ENCODE measurements at places on chromosomes 1 and 21.

DNA sequence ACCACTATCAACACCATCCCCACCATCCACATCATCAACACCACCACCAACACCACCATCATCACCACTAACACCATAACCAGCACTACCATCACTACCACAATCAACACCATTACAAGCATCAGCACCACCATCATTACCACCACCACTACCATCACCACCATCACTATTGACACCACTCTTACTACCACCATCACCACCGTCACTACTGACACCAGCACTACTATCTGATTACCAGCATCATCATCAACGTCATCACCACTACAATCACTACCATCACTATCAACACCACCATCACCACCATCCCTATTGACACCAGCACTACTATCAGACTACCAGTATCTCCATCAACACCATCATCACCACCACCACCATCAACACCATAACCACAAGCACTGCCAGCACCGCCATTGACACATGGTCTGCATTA is 106.1 kb upstream of the RUNX3 start:
- DNase-seq = no peak

- DNase-seq = no peak
Observed at GRCh38 chr1:66266756-66267155, 267.2 kb upstream of the SGIP1 start.

DNA sequence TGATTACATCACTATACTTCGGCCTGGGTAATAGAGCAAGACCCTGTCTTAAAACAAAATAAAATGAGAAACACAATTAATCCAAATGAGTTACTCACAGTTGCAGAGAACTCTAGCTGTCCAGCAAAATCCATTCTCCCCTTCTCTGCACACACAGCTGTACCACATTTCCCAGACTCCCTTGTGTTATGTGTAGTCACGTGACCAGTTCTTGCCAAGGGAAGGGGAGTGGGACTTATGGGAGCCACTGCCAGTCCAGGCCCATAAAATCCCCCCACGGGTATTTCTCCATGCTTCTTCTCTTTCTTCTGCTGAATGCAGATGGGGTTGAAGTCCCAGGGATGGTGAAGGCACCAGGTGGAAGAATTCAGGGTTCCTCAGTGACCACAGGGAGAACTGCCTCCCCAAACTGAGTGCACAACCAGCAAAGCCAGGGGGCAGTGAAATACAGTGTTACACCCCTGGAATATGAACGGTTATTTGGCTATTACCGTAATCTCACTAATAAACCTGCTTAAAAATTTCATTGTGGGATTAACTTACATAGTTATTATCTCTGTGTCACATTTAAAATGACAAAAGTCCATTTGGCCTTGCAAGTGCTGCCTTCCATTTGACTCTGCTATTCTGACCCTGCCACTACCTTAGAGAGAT is 85.6 kb upstream of the FMN2 start:
- DNase-seq = no peak

DNA sequence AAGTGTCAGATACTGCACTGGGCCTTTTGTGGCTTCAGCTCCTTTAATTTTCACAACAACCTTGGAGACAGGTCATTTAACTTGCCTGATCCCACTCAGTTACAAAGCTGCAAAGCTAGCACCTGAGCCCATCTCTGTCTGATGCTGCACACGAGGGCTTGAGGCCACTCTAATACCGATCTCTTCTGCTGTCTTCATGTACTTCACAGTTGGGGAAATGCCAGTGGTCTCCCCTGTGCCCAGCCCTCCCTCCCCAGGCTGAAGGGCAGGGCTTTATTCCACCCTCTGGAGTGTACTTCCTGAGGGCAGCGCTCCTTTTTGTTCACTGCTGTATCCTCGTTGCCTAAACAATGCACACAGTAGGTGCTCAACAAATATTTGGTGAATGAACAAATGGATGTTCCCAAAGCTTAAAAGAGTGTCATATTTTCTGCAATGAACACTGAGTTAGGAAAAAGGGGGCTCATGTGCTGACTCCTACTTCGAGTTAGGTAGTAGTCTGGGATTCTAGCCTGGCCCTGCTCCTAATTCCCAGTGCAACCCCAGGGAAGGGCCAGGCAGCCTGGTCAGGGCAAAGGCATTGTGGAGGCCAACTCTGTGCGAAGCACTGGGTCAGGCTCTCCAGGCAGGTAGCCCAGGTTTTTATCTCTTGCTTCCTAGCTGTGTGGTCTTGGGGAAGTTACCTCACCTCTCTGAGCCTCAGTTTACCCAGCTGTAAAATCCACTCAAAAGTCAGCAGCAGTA is 1.1 kb downstream of the TMCO4 start:
- no peak for DNase-seq

DNA sequence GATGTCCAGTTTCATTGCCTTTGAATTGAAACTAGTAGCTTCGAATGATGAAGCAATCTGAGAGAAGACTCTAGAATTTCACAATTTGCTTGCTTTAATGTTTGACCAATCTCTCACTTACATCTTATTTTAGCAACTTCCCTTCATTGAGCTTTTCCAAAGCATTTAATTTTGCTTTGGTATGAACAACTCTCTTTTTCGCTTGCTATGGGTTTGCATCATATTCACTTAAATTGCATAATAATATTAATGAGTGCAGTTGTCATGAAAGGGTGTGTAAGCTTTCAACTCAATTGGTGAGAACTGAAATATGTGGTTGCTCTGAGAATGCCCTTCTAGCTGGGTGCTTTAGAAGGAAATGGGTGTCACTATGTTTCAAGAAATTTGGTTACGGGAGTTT is 309.2 kb downstream of the HLX start:
- no peak for DNase-seq

GRCh38 chr1:212315184-212315583 is 30.0 kb downstream of the PPP2R5A start:
- no peak for DNase-seq

DNA sequence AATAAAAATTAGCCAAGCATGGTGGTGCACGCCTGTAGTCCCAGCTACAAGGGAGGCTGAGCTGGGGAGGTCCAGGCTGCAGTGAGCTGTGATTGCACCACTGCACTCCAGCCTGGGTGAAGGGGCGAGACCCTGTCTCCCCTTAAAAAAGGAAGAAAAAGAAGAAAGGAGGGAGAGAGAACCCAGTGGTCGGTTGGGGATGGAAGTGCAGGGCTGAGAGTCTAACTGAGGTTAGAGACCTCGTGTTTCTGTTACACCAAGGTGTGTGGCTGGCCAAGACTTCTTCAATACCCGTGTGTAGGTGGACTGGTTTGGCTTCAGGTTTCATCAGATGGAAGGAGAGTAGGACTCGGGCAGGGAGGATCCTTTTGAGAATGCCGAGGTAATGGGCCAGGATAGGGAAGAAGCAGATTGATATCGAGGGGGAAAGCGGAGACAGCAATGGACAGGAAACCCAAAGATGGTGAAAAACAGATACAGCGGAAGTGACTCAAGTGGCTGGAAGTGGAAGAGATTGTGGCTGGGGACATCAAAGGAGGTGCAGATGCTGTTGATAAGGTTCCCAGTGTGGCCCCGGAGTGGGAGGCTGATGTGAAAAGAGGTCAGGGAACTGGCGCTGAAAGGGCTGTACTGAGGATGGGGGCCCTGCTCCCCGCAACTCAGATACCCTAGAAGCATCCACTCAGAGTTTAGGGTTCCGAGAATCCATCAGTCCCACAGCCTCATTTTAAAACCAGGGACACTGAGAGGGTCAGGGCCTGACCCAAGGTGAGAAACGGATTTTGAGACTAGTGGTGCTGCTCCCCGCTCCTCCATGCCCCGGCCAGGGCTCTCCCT is 681 bp upstream of the UBXN10 start:
- DNase-seq = no peak

GRCh38 chr21:17903029-17903806 is 84.1 kb upstream of the C21orf91 start:
- DNase-seq = peak; percentile 54

DNA sequence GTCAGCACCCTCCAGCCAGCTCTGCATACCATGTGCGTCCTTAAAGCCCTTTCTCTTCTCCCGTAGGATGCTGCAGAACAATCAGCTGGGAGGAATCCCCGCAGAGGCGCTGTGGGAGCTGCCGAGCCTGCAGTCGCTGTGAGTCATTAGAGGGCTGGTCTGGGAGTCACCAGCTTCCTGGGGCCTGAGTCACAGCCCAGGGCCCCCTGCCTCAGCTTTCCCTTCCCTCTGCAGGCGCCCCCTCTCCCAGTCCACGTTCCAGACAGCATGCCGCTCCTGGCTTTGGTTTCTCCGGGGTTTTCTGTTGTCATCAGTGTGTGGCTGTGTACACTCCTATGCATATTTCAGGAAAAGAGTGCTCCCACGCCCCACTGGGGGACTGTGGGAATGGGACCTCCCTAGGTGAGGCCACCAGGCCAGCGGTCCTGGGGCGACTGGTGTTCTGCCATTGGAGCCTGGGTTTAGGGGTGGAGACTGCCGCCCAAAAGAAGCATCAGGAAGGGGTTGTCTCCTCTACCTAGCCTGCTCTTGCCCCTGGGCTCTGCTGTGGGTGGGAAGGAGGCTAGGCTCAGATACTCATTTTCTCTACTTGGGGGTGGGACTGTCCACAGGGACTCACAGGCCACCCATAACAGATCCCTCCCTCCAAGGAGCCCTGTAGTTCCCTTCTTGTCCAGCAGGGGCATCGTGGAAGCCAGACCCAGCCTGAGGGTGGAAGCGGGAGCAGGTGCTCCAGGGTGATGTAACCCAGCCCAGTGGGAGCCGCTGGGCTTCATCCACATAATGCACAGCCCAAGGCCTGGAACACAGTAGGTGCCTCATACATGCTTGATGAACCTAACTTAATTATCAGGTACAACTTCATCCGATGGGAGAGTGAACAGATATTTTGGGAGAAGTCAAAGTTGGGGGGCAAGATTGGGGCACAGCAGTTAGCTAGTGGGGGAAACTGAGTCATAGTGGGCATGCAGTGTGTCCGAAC is 42.5 kb downstream of the LGR6 start:
- peak; percentile 90 for DNase-seq

DNA sequence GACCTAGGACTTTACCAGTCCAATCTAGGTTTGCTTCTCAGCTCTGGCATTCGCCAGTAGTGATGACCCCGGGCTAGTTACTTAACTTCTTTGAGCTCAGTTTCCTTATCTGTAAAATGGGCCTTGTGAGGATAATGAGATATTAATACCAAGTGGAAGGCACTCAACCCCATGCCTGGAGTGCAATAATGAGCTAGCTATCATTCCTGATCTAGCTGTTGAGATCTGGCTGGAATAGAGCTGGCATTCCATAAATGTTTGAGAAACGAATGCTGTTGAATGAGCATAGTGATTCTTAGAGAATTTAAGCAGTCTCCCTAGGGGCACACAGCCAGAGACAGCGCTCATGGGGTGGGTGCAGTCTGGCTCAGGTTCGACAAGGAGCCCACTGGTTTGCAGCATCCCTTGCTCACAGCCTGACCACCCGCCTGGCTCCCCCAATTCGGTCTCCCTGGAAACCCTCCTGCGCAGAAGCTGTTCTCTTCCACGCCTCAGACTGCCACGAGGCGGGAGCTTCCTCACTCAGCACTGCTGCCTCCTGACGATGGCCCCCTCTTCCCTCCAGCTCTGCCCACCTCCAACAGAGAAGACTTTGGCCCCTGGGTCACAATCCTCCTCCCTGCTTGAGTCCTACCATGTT is 32.5 kb downstream of the DHCR24 start:
- no peak for DNase-seq

DNA sequence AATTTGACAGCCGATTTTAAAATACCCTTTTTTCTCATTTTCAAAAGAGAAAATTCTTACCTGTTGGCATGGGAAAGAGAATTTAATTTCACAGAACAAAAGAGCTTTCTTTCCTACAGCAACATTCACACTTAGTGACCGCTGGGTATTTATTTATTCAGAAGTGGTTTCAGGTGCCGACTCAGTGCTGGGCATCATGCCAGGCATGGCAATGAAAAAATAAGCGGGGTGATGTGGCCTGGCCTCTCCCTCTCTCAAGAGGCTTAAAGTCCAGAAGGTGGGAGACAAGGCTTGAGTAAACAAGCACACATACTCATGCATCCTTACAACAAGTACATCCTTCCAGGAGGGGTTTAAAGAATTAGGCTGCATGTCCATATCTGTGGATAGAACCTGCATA is 4.1 kb upstream of the PCP4 start:
- DNase-seq = no peak

DNA sequence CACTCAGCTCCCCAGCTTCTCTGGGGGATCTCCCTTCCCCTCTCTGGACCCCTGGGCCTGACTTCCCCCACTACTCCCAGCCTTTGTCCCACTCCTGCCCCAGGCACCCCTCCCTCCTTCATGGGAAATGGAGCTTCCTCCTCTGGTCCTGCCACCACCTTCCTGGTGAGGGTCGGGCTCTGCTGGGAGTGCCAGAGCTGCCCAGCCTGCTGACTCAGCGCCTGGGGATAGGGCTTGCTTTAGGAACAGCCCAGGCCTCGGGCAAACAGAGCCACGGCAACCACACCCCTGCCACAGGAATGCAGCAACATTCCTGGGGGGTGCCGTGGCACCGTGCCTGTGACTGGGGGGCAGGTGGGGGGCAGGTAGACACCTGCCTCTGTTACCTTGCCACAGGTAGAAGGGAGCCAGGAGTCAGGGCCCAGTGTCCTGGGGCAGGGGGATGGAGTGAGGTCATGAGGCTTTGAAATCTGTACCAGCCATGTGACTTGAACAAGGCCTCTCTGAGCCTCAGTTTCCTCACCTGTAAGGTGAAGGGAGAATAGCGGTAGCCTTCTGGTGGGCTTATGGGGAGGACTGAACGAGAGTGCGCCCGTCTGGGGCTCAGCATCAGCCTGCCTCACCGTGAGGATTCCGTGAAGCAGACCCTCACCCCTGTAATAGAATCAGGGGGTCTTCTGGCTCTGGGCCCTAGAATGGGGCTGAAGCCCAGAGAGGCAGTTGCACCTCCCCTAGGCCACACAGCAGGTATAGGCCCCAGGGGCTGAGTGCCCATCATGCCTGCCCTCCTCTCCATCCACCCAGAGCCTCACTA is 17.8 kb upstream of the EPHA2 start:
- peak; percentile 65 for DNase-seq

GRCh38 chr1:3186526-3186921 is 117.5 kb downstream of the PRDM16 start:
- DNase-seq = no peak

GRCh38 chr1:181105134-181106021 is 16.9 kb downstream of the IER5 start:
- DNase-seq = peak; percentile 68

DNA sequence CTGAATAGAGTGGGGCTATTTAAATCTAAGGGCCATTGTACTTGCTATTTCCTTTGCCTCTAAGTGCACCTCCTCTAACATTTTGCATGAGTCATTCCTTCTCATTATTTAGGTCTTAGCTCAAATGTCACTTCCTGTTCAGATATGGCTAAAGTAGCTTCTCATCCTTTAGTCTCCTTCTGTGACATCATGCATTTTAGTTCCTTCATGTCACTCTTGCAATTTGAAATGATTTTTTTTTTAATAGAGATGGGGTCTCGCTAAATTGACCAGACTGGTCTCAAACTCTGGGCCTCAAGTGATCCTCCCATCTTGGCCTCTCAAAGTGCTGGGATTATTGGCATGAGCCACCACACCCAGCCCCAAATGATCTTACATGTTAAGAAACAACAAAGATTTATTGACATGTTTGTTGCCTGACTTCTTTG is 6.6 kb downstream of the TBX19 start:
- DNase-seq = peak; percentile 3
